ENCODE measurements at places on chromosomes 1 and 21. TPM values are rescaled to one million over a fixed set of nuclear protein-coding genes. Genes with fewer than 3 reads are reported as not detected.

OR2M7 gene
- total RNA-seq: not detected

GUCA2A gene
- total RNA-seq: not detected

PRPF38A gene
- 12.1 TPM for total RNA-seq

CYP2J2 gene
- 0.18 TPM for total RNA-seq

KRTAP19-4 gene
- not detected for total RNA-seq

TMIGD3 gene
- not detected for total RNA-seq

APOBEC4 gene
- not detected for total RNA-seq

CD1E gene
- not detected for total RNA-seq

MFSD2A gene
- 4.6 TPM for total RNA-seq

OR2T33 gene
- not detected for total RNA-seq

HES3 gene
- not detected for total RNA-seq

ACTL8 gene
- not detected for total RNA-seq

TNNI3K gene
- total RNA-seq: 1.2 TPM

CCDC17 gene
- total RNA-seq: 0.86 TPM

DLGAP3 gene
- total RNA-seq: not detected

IL19 gene
- not detected for total RNA-seq

LRRC38 gene
- total RNA-seq: not detected

Data from myometrial cell (primary cell).